ENCODE measurements at places on chromosomes 1 and 21.
A peak's percentile ranks its signal among the peaks of the same experiment; 100 is the strongest.

DNA sequence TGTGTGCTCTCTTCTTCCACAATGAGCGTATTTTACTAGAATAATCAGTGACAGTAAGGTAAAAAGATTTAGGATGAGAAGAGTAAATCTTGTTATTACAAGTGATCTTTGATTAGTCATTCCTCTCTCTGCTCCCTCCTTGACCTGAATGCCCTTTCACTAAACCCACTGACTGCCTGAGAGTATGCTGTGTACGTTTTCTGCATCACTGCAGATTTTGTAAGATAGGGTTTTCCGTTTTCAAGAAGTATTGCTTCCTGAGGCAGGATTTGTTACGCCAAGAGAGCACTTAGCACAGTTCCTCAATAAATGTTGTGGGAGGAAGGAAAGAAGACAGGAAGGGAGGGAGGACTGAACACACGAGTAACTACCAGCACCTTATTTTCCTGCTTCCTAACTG, 7.7 kb upstream of the LAMB3 start:
- no peak for DNase-seq

DNA sequence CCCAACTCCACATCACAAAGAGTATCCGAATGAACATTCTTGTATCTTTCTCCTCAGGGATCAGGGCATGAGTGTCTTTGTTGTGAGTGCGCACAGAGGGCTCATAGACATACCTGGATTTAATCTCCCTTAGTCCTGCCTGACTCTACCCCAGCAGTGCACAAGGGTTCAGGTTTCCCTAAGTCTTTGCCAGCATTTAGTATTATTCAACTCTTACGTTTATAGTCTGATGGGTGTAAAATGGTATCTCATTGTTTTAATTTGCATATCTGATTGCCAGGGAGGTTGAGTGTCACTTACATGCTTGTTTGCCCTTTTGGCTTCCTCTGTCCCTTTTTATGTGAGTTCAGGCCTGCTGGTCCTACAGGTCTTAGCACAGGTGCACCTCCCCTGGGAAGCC, 49.5 kb downstream of the FOXD2 start:
- DNase-seq, result no peak

- DNase-seq, result no peak
These were observed 56.2 kb upstream of the GNG12 start for GRCh38 chr1:67889466-67889865.

DNA sequence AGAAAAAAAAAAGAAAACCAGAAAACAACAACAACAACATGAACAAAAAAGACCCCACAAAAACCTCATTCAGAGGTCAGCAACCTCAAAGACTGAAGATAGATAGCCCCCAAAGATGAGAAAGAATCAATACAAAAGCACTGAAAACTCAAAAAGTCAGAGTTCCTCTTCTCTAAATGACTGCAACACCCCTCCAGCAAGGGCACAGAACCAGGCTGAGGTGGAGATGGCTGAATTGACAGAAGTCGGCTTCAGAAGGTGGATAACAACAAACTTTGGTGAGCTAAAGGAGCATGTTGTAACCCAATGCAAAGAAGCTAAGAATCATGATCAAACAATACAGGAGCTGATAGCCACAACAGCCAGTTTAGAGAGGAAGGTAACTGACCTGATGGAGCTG, 17.0 kb downstream of the RAB3GAP2 start:
- no peak for DNase-seq

DNA sequence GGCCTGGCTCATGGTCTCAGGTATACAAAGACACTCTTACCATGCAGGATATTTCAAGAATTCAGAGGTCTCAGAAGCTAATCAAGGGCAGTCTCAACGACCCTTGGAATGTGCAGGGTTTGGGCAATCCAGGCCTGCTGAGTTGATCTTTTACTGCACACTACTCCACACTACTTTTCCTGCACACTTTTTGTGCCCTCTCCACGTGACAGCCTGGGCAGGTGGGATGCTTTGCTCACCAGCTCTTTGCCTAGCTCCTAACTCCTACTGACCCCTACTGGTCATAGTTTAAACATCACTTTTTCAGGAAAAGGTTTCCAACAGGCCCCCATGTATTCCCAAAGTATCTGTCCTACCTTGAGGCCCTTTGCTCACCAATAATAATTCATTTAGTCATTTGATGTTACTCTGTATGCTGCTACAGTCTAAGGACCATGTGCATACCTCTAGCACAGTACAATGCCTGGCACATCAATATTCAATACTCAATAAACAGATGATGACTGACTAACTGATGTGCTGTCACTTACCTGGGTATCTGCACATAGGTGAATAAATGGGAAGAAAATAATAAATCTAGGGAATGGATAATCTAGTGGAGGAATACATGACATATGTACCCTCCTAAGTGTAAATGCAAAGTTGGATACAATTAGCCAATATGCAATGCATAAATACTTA, 9.6 kb downstream of the DUSP23 start:
- DNase-seq, result peak; percentile 29

DNA sequence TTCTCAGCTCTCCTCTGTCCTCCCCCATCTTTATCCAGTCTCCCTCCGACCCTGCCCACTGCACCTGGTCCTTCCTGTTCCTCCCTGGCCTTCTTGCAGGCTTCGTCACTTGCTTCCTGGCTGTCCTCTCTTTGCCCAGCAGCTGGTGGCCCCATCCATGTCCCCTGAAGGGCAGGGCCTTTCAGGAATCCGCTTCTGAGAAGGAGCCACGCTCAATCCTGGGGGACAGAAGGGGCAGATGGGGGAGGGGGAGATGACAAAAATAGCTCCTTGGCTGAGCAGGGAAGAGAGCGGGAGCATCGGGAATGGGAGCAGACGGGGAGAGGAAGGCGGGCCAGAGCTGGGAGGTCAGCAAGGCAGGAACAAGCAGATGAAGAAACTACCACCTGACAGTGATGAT, 40.7 kb downstream of the SLC30A1 start:
- no peak for DNase-seq

GRCh38 chr1:244165021-244165420, 113.9 kb downstream of the ZBTB18 start:
- no peak for DNase-seq

- no peak for DNase-seq
These were observed 4.7 kb upstream of the FTCD start for GRCh38 chr21:46159841-46160656.

- DNase-seq, result peak; percentile 9
These were observed 49.0 kb downstream of the SIM2 start for GRCh38 chr21:36747815-36748383.

- no peak for DNase-seq
These were observed 16.7 kb downstream of the DDX59 start for GRCh38 chr1:200653022-200653462.

GRCh38 chr1:47805921-47806361, 191.2 kb downstream of the TRABD2B start:
- no peak for DNase-seq

DNA sequence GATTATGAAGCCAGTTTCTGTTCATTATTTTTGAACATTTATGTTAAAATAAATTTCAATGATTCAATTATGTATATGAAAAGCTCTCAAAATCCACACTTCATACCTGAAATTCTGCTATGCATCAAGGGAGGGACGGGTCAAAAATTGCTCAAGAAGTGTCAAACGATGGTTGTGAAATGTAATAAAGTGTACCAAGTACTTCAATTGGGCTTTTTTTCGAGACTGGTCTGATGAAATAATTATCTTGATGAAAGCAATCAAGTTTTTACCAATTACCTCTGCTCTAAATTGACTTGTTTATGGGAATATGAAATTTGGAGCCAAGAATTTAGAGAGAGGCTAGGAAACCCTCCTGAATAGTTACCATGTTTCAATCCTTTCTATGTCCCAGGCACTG, 7.9 kb downstream of the OSCP1 start:
- no peak for DNase-seq

- peak; percentile 71 for DNase-seq
These were observed 120.2 kb upstream of the SLC45A1 start for GRCh38 chr1:8197493-8198282.

GRCh38 chr1:93710499-93711453, 29.1 kb upstream of the BCAR3 start:
- DNase-seq, result no peak

GRCh38 chr1:119838236-119838635, 27.0 kb upstream of the REG4 start:
- DNase-seq, result no peak

- peak; percentile 26 for DNase-seq
These were observed at the start of gene IFI44L for GRCh38 chr1:78619803-78620579. Gene IFI44L (plus strand): TSS chr1:78620448. CDS start chr1:78627916, 7,468 bp downstream.

- no peak for DNase-seq
These were observed 3.2 kb downstream of the KLF18 start for GRCh38 chr1:44138239-44138638.

GRCh38 chr21:35994613-35995012, 65.7 kb downstream of the SETD4 start:
- DNase-seq, result no peak

DNA sequence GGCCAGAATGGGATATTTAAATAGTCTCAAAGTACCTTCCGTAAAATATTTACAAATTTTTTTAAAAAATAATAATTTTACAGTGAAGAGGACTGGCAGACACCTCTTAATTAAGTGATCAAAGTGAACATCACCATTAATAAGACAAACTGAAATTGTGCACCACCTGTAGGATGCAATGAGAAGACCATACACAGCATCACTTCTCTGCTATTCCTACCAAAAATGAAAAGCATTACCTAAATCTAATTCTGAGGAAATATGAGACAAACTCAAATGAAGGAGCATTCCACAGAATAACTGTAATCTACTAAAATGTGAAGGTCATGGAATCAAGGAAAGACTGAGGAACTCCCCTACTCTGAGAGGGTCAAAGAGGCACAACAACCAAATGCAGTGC, 68.2 kb upstream of the PRDX6 start:
- DNase-seq, result no peak

DNA sequence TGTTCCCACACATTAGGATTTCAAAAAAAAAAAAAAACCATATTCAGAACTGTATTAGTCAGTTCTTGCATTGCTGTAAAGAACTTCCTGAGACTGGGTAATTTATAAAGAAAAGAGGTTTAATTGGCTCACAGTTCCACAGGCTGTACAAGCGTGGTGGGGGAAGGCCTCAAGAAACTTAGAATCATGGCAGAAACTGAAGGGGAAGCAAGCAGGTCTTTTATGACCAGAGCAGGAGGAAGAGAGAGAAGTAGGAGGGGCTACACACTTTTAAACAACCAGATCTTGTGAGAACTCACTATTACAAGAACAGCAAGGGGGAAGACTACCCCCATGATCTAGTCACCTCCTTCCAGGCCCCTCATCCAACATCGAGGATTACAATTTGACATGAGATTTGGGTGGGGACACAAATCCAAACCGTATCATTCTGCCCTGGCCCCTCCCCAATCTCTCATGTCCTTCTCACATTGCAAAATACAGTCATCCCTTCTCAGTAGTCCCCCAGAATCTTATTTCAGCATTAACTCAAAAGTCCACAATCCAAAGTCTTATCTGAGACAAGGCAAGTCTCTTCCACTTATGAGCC, 51.8 kb downstream of the POU2F1 start:
- DNase-seq, result no peak

DNA sequence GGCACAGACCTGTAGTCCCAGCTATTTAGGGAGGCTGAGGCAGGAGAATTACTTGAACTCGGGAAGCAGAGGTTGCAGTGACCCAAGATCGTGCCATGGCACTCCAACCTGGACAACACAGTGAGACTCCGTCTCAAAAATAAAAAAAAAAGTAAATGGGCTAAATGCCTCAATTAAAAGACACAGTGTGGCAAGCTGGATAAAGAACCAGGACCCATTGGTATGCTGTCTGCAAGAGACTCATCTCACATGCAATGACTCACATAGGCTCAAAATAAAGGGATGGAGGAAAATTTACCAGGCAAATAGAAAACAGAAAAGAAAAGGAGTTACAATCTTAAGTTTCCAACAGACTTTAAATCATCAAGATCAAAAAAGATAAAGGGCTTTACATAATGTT, 40.3 kb downstream of the ACBD6 start:
- DNase-seq, result no peak

DNA sequence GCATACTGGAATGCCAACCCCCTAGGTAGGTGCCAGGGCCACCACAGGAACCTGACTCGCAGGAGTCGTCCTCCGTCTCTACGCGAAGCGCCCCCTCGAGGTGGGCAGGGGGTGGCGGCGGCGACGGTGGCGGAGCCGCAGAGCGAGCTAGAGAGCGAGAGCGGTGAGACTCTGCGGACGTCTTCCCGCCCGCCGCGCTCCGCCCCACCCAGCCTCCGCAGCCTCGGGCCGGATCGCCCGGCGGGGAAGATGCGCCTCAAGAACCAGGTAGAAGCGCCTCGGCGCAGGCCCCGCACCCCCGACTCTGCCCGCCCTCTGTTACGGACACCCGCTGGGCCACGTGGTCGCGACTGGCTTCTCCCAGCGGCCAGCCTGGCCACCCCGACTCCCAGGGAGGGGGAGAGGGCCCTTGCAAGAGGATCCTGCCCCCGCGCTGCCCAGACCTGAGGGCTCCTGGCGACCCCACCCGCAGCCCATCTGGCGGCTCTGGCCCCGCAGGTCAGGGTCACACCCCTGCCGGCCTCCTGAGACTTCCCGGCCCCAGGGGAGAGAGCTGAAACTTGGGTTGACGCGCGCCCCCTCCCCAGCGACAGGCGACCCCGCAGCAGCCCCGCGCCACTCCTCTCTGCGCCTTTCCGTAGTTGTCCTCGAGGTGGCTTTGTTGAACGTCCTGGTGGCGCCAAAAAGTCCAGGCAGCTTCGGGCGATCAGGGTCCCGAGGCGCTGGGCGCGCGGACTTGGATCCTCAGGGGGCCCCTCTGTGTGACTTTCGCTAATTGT, 24.4 kb upstream of the AGBL4 start:
- peak; percentile 4 for DNase-seq

GRCh38 chr1:116870300-116870699, 39.4 kb upstream of the PTGFRN start:
- no peak for DNase-seq

GRCh38 chr1:78038071-78038470, 7.7 kb upstream of the GIPC2 start:
- DNase-seq, result no peak

GRCh38 chr1:37498872-37499617, 15.5 kb downstream of the MEAF6 start:
- no peak for DNase-seq

DNA sequence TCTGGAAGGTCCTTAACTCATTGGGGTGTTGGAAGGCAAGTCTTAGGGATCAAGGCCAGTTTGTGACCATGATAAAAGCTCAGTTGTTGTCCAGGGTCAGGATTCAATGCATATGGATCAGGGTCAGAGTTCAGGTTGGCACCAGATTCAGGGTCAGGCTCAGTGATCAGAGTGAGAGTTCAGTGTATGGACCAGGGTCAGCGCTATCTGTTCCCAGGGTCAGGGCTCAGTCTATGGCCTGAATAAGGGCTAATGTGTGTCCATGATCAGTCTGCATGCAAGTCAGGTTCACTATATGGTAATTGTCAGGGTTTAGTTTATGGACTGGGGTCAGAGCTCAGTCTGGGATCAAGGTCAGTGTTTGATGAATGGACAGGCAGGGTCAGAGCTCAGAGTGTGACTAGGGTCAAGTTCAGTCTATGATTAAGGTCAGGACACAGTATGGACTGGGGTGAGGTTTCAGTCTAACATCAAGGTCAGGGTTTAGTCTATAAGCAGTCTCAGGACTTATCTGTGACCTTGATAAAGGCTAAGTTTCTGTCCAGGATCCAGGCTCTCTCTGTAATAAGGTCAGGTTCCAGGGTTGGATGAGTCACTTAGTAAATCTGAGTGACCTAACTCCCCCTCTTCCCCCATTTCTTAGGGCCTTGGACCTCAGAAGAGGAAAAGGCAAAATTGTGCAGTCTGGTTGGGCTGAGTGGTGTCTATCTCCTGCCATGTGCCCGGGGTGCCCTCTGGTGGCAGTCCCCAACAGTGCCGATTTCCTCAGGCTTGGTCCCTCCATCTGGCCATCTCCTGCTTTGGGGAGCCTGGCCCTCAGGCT, 23.8 kb downstream of the KNCN start:
- peak; percentile 61 for DNase-seq

GRCh38 chr21:40215941-40216340, 348.7 kb downstream of the PCP4 start:
- DNase-seq, result no peak

Measured in NCI-H460 (cell line).